ENCODE measurements at places on chromosomes 6 and 20. TPM values are rescaled to one million over a fixed set of nuclear protein-coding genes. Genes with fewer than 3 reads are reported as not detected.

Gene SENP6
- total RNA-seq, result 199 TPM

Gene MTFR2
- total RNA-seq, result not detected

Gene OR12D3
- not detected for total RNA-seq

Gene CAGE1
- total RNA-seq, result not detected

Gene DNAJC5
- total RNA-seq, result 13.8 TPM

Gene KHDRBS2
- 7.3 TPM for total RNA-seq

DNA sequence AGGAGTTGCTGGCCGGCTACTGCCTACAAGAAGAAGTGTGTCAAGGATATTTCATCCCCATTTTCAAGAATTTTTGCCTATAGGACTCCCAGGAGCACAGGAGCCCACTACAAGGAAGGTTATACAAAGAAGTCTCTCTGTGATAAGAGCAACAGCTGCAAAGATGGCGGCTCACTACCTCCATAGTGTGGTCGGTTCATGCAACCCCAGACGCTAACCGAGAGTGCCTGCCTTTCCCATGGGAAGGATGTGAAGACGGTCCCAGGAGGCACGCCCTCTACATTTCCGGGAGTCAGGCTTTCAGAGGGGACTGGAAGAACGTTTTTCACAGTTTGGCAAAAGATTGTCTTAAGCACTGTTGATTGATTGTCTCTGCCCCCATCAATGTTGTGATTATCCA lies 816.3 kb downstream of the QKI start:
- no peaks in the 10 kb centered on the region for H3K27me3 ChIP-seq
- H3K27ac ChIP-seq, result no peak overlapping the region
- no peak for DNase-seq
- H3K4me3 ChIP-seq, result no peak overlapping the region
- H3K4me1 ChIP-seq, result no peaks in the 10 kb centered on the region

DNA sequence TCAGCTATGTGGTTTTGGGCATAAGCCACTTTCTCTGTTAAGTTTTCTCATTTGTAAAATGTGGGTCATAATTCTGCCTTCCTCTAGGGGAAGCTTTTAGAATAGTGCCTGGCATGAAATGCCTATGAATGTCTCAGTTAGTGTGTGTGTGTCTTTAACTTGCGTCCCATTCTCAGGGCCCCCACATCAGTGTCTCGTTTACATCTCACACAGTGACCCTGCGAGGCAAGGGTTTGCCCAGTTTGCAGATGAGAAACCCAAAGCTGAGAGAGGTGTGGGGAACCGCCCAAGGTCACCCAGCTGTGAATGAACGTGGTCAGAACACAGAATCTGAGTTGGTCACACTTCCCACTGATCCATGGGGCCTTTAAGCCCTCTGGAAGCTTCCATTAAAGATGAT lies 14.1 kb downstream of the DYNLRB1 start:
- no peaks in the 10 kb centered on the region for H3K36me3 ChIP-seq
- no peaks in the 10 kb centered on the region for H3K27me3 ChIP-seq
- H3K4me1 ChIP-seq, result peaks cover 5% of the 10 kb centered on the region
- no peak overlapping the region for H3K27ac ChIP-seq

GRCh38 chr20:2596673-2597279 lies 55.7 kb upstream of the NOP56 start:
- no peaks in the 10 kb centered on the region for H3K4me1 ChIP-seq
- no peak overlapping the region for H3K4me3 ChIP-seq
- H3K36me3 ChIP-seq, result no peaks in the 10 kb centered on the region
- DNase-seq, result no peak
- no peak overlapping the region for H3K27ac ChIP-seq

GRCh38 chr6:35262596-35262995 lies 3.1 kb downstream of the ZNF76 start:
- no peaks in the 10 kb centered on the region for H3K4me1 ChIP-seq
- no peak overlapping the region for H3K27ac ChIP-seq
- H3K36me3 ChIP-seq, result no peaks in the 10 kb centered on the region
- H3K27me3 ChIP-seq, result no peaks in the 10 kb centered on the region
- no peak for DNase-seq

DNA sequence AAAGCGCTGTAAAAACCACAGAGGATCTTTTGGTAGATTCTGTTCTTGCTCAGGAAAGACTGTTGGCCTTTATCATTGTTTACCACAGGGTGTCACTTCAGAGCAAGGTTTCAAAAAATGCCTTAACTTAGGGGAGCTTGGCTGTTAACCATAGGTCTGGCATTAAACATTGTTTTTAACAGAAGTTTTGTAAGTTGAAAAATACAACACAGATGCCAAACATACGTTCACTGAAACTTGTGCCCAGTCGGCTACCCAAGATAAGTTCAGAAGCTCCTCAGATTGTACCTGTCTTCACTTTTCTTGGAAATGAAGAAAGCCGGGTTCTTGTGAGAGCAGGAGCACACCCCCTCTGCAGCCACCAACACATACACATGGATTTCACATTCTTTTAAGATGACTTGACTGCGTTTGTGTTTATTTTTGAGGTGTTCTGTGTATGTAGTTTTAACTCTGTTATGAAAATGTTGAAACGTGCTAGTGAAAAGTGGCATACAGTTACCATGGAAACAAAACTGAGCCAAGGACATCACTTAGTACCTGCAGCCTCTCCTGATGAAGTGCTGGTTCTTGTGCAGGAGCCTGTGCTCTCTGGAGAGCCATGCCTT lies 64.9 kb downstream of the SYCP2L start:
- no peaks in the 10 kb centered on the region for H3K27me3 ChIP-seq
- no peak overlapping the region for H3K27ac ChIP-seq
- H3K36me3 ChIP-seq, result no peaks in the 10 kb centered on the region
- DNase-seq, result no peak
- H3K4me3 ChIP-seq, result no peak overlapping the region

GRCh38 chr20:20737158-20737557 lies 24.7 kb upstream of the RALGAPA2 start:
- no peak overlapping the region for H3K27ac ChIP-seq
- H3K27me3 ChIP-seq, result no peaks in the 10 kb centered on the region
- no peaks in the 10 kb centered on the region for H3K4me1 ChIP-seq
- no peak for DNase-seq
- H3K36me3 ChIP-seq, result no peaks in the 10 kb centered on the region
